Stimulated activated CD8-positive, alpha-beta memory T cell treated with anti-CD3 and anti-CD28 coated beads, Interleukin-7, amount 100 ng/mL, for 1 hour (primary cell): ENCODE measurements at places on chromosomes 5 and 9.

DNA sequence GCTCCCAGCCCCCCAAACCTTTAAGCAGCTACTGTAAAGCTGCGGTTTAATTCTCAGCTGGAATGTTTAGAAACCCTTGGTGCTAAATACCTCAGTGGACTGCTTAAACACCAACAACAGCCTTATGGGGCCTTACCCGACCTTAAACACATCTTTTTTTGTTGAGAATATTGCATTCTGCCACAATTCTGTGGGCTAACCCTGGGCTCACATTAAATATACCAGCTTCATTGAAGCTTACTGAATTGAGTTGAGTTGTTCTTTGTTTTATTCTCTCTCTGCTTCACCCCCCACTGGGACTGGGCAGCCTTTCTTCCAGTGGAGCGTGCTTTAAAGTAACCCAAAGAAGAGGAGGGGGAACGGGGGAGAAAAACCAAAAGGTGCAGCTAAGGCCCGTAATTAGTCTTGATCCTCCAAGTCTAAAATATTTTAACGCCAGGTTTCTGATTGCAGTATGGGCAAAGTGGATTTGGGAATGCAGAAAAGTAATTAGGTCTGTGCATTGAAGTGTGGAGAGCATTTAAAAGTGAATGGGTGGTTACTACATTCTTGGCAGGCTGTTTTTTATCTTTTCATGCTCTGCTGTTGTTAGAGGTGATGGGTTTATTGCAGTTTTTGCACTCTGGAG is 281.2 kb downstream of the NR2F1-AS1 start:
- no peak for DNase-seq

- no peak for DNase-seq
Observed at GRCh38 chr5:156149213-156149612, 177.8 kb upstream of the SGCD start.

- no peak for DNase-seq
Observed at GRCh38 chr5:180777475-180777874, 25.1 kb downstream of the MGAT1 start.

- DNase-seq, result no peak
Observed at GRCh38 chr5:96476654-96477053, 43.6 kb upstream of the PCSK1 start.

GRCh38 chr9:97592126-97592525 is 41.0 kb downstream of the TSTD2 start:
- DNase-seq, result no peak

- no peak for DNase-seq
Observed at GRCh38 chr5:44933686-44934085, 124.9 kb downstream of the MRPS30 start.

GRCh38 chr5:159601216-159601615 is 270.9 kb upstream of the IL12B start:
- no peak for DNase-seq

DNA sequence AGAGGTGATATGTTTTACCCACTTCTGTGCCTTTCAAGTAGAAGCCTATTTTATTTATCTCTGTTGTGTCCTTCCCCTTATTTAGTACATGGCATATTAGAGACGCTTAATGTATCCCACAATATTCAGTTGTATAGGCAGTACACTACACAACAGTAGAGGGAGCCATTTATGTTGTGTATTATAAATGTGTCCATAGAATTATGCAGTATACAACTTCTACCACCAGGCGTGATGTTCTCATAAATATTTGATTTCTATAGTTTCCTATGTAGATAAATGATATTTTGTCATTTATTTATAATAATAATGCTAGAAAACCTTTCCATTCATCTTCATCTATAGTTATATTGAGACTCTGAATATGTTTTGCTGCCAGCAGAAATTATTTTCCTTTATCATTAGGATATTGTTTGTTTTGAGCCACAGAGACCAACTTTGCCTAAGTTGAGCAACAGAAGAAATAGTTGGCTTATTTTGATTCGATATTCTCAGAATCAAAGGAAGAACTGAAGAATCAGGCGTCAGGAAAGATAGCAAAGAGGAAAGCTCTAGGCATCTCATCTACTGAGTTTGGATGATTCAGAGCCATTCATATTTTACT is 81.7 kb downstream of the ADAMTS19 start:
- DNase-seq, result no peak

GRCh38 chr9:68685770-68686169 is 19.3 kb upstream of the PIP5K1B start:
- DNase-seq, result no peak

- no peak for DNase-seq
Observed at GRCh38 chr9:127856094-127856728, 1.8 kb upstream of the ENG start.
